Body of pancreas (tissue), 4 donors: ENCODE measurements at places on chromosomes 11 and 22. TPM values are rescaled to one million over a fixed set of nuclear protein-coding genes. Genes with fewer than 3 reads are reported as not detected.

KCNJ5 gene
- 6.3 TPM for total RNA-seq

GRCh38 chr11:46674463-46675287 is 25.7 kb downstream of the ARHGAP1 start:
- peak overlapping the region; percentile 79 for H3K27ac ChIP-seq
- no peak overlapping the region for H3K4me3 ChIP-seq
- no peaks in the 10 kb centered on the region for H3K27me3 ChIP-seq

DNA sequence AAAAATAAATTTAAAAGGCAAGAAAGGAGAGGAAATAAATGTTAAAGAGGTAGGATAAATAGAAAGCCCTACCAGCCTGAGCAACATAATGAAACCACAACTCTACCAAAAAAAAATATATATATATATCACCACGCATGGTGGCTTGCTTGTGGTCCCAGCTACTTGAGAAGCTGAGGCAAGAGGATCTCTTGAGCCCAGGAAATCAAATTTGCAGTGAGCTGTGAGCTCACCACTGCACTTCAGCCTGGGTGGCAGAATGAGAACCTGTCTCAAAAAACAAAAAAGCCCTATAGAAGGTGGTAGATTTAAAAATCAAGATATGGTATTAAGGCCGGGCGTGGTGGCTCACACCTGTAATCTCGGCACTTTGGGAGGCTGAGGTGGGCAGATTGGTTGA is 10.5 kb downstream of the NUCB2 start:
- H3K36me3 ChIP-seq = peaks cover 4% of the 10 kb centered on the region
- H3K27ac ChIP-seq = no peak overlapping the region
- no peaks in the 10 kb centered on the region for H3K4me1 ChIP-seq
- H3K27me3 ChIP-seq = no peaks in the 10 kb centered on the region
- H3K4me3 ChIP-seq = no peak overlapping the region

DNA sequence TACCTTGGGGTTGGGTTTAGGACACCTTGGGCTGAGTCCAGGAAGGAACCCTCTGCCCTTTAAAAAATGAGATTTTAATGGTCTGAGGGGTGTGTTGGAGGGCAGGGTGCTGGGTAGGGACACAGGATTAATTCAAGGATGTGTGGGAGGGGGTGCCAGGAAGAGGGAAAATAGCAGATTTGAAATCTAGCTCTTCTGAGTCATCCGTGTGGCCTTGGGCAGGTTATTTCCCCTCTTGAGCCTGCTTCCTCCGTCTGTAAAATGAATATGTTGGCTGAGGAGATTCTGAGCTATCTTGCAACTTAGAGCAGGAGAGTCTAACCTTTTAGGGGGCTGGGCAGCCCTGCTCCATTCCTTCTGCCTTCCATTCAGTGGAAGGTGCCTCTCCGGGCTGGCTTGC is 3.0 kb downstream of the TSPAN18 start:
- H3K27me3 ChIP-seq = peaks cover 7% of the 10 kb centered on the region
- H3K4me1 ChIP-seq = peaks cover 20% of the 10 kb centered on the region
- DNase-seq = no peak
- H3K4me3 ChIP-seq = no peak overlapping the region

GRCh38 chr11:34926101-34926830 is 9.8 kb downstream of the PDHX start:
- no peak overlapping the region for H3K4me3 ChIP-seq
- peaks cover 62% of the 10 kb centered on the region for H3K4me1 ChIP-seq
- no peaks in the 10 kb centered on the region for H3K27me3 ChIP-seq
- no peak for DNase-seq
- no peaks in the 10 kb centered on the region for H3K36me3 ChIP-seq
- H3K27ac ChIP-seq = no peak overlapping the region

GRCh38 chr11:116901964-116902688 is 64.7 kb upstream of the APOA1 start:
- H3K27me3 ChIP-seq = no peaks in the 10 kb centered on the region
- H3K4me1 ChIP-seq = no peaks in the 10 kb centered on the region
- no peak overlapping the region for H3K4me3 ChIP-seq
- no peak overlapping the region for H3K27ac ChIP-seq

PNPLA5 gene
- not detected for total RNA-seq

DNA sequence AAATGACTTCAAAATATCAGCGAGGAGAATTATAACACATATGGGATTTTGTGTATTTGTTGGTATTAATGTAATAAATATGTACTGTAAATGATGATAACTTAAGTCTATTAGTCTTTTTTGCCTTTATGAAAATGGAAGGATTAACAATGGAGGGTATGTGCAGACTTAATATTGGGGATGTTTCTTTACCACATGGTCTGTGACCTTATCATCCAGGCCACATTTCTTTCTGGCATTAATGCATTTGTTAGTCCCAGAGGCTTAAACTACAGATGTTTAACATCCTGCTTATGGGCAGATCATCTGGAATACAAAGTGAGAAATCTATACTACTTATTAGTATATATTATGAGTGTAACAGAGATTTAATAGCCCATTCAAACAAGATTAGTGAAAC is 64.6 kb downstream of the SOX6 start:
- H3K27ac ChIP-seq = no peak overlapping the region
- no peak overlapping the region for H3K4me3 ChIP-seq
- peaks cover 20% of the 10 kb centered on the region for H3K4me1 ChIP-seq
- no peaks in the 10 kb centered on the region for H3K36me3 ChIP-seq

GRCh38 chr11:45104790-45105084 is 41.7 kb upstream of the PRDM11 start:
- no peak overlapping the region for H3K4me3 ChIP-seq
